ENCODE measurements at places on chromosomes 1 and 21.

- no peak for DNase-seq
Observed at GRCh38 chr1:115300087-115300876, 37.8 kb downstream of the NGF start.

GRCh38 chr1:24860841-24861240 is 69.2 kb downstream of the RUNX3 start:
- DNase-seq: no peak

GRCh38 chr1:183090391-183091006 is 67.3 kb downstream of the LAMC1 start:
- DNase-seq: no peak

DNA sequence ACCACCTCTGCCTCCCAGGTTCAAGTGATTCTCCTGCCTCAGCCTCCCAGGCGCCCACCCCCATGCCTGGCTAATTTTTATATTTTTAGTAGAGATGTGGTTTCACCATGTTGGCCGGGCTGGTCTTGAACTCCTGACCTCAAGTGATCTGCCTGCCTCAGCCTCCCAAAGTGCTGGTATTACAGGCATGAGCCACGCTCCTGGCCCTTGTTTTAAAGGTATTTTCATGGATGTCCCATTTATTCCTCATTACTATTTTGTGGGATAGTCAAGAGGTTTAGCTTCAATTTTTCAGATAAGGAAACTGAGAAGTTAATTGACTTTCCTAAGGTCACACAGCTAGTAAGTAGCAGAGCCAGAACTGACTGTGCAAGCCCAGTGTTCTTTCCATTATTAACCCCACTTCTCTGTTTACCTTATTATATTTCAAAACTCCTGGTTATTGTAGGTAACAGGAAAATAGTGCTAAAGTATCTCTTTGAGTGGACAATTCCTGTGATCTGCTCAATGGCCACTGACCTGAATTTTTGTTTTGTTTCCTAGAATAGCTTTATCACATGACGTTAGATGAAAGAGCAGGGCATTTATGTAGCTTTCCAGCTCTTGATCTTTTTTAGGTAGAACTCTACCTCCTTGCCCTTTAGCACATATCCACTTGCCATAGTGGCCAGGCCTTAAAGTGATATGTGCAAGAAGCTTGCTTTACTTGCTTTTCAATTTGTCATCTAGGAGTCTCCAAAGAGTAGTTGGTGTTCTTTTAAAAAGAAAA is 13.6 kb downstream of the ZYG11B start:
- no peak for DNase-seq

DNA sequence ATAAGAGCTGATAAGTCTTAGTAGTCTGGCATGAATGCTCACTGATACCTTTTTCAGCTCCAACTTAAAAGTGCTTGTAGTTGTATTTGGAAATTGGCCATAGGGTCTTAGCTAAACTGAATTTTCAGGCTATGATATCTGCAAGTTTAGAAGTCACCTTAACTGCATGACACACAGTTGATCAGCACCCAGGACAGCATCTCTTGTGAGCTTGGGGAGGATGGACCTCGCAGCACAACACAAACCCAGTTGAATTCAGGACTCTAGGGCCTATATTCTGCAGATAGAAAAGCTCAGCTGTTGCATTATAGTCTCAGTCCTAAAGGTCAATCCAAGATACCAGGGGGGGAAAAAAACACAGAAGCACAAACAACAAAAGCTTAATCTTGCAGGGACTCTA is 394.3 kb downstream of the KCNH1 start:
- DNase-seq: no peak

- DNase-seq: no peak
Observed at GRCh38 chr1:200107004-200107470, 79.5 kb downstream of the NR5A2 start.

DNA sequence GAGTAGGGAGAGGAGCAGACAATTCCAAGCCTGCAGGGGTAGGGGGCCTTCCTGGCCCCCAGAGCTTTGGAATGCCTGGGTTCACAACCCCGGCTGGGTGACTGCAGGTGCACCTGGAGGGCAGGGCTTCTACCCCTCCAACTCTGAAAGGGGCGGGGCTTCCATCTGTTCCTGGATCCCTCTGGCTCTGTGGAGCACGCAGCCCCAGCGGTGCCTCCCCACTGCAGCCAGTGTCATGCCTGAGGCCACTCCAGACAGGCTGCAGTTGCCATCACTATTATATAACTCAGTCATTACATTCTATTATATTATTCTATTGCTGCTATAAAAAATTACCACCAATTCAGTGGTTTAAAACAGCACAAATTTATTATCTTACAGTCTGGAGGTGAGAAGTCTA is 12.5 kb upstream of the FNBP1L start:
- DNase-seq: no peak

GRCh38 chr1:111930356-111930755 is 59.1 kb downstream of the KCND3 start:
- no peak for DNase-seq

- DNase-seq: no peak
Observed at GRCh38 chr1:173779936-173780335, 44.5 kb upstream of the DARS2 start.

DNA sequence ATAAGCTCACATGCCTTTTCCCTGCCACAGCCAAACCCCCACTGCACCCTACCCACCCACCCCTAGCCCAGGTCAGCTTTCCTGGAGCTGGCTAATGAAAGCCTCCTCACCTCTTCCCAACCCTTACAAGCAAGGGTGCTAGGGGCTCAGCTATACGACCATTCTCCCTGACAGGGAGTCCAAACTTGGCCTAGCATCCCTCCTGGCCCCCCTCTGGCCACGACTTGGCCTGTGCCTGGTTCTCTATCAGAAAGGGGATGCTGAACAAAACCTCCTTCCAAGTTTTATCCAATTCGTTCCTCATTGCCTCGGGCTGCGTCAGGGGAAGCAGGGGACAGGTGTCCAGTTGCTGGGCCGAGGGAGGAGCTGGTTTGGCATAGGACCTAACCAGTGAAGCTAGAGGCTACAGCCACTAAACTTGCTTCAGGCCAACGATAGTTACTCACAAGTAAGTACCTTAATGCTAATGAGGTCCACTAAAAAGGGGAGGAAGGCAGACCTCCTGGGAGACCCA is 8.6 kb downstream of the TMEM81 start:
- DNase-seq: no peak

- no peak for DNase-seq
Observed at GRCh38 chr21:28699186-28699585, 293.5 kb downstream of the LTN1 start.

GRCh38 chr1:115153966-115154557 is 64.8 kb upstream of the TSPAN2 start:
- DNase-seq: no peak
